ENCODE measurements at places on chromosomes 12 and 14.

- no peak for DNase-seq
These were observed 650.1 kb upstream of the USP15 start for GRCh38 chr12:61610143-61610542.

DNA sequence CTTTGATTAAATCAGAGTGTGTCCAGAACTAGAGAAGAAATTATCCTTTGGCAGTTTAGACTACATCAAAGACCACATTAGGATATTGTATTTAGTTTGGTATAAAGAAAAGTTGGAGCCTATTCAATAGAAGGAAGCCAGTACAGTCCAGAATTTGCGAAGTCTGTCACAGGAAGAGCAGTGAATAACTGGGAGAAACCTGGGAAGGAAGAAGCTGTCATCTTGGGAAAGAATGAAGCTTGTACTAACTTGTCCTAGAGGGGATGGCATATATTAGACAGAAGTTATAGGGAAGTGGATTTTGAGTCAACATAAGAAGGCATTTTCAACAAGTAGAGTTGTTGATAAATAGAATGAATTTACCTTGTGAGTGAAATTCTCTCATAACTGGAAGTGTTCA lies 386.7 kb downstream of the LRIG3 start:
- DNase-seq = no peak

DNA sequence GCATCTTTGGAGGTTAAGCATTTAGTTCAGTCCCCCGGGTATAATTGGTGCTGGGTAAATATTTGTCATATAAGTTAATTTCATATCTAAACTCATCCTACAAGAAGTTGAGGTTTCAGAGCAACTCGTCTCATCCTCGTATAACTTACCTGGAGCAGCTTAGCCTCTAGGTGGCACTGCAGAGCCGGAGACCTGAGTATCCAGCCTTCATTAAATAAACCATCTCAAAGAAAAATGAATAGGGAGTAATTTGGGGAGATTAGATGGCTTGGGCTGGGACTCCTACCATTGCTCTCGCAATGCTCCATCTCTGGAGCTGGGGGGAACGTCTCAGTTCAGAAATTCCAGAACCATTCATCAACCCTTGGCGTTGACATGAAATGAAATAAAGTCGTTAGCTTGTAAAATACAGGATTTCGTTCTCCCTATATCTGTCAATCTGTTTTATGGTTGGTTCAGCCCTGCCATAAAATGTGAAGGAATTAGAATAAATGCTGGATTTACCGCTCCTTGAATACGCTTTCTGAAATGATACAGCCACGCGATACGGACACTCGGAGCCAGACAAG lies 122.9 kb upstream of the TMEM132D start:
- DNase-seq = peak; percentile 36

DNA sequence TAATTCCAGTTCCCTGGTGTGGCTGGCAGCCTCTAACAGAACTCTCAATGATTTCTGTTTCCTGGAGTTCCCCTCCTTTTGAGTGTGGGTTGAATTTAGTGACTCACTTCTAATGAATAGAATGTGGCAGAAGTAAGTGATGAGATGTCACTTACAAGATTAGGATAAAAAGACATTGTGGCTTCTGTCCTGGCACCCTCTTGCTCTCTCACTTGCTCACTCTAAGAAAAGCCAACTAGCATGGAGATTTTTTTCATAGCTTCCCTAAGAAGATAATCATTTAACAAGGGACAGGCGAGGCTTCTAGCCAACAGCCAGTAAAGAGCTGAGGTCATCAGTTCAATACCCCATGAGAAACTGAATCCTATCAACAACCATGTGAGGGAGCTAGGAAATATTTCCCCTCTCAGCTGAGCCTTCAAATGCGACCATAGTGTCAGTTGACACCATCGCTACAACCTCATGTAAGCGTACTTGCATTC lies 156.7 kb downstream of the TMTC3 start:
- DNase-seq = no peak

DNA sequence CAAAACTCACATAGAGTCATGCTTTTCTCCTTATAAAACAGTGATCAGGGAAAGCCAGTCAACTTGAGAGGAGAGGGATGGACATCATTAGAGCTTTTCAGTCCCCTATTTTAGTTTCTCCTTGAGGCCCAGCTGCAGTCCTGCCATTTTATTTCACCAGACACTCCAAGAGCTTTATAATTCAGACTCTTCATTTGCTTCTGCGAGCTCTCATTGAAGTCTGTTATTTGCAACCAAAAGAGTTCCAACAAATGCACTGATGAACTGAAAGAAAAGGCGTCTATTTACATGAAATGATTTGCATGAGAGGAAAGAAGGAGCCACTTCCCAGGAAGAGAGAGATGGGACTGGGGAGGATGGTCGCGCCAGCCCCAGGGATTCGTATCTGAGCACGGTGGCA lies 86.8 kb downstream of the NDUFA12 start:
- no peak for DNase-seq

GRCh38 chr14:99408286-99408970 lies 72.2 kb downstream of the SETD3 start:
- DNase-seq = no peak

GRCh38 chr14:21093769-21094681 lies 4.4 kb downstream of the ZNF219 start:
- DNase-seq = no peak

DNA sequence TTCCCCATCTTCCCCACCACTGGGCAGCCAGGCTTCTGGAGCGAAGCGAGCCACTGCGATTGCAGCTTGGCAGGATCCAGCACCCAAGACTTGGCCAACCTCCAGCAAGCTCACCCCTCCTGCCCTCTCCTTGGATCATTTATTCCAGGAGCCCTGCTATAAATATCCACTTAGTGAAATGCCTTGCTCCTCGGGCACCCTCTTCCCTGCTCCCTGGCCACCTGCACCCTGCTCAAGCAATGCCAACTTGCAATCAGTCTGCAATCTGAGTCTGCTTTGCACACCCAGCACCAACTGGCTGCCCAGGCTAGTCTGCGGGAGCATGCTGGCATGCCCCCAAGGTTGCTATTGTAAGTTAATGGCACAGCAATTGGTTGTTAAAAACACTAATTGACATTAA lies 666.0 kb downstream of the MED13L start:
- DNase-seq = no peak

GRCh38 chr12:131589966-131590365 lies 120.9 kb upstream of the SFSWAP start:
- no peak for DNase-seq

DNA sequence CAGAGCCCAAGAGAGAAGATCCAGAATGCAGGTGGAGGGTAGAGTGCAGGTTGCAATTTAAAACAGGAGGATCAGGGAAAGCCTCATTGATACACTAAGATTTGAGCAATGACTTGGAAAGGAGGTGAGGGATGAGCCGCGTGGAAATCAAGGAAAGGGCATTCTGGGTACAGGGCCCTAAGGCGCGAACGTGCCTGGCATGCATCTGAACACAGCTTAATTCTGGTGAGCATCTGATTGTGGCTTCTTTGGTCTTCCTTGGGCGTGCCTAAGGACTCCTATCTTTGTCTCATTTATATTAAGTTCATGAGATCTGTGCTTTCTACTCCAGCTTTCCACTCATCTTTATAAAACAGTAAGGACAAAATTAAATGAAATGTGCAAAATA lies 79.3 kb downstream of the NTF3 start:
- no peak for DNase-seq

DNA sequence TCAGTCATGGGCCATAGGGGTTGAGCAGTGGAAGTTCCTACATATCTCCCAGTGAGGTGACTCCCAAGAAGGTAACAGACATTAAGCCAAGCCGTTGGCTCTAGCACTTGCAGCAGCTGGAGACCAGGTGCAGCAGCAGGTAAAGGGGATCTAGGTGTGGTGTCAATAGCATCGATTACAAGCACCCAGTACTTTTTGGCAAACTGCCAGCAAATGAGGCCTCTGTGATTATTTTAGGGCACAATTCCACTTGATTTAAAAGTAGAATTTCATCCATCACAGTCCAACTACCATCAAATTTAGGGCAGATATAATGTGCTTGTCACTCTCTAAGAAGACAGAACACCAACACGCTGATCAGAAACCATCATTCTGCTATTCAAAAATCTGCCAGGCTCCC lies 224.1 kb upstream of the EGLN3 start:
- no peak for DNase-seq

GRCh38 chr12:57712701-57713100 lies 18.8 kb downstream of the OS9 start:
- DNase-seq = no peak

DNA sequence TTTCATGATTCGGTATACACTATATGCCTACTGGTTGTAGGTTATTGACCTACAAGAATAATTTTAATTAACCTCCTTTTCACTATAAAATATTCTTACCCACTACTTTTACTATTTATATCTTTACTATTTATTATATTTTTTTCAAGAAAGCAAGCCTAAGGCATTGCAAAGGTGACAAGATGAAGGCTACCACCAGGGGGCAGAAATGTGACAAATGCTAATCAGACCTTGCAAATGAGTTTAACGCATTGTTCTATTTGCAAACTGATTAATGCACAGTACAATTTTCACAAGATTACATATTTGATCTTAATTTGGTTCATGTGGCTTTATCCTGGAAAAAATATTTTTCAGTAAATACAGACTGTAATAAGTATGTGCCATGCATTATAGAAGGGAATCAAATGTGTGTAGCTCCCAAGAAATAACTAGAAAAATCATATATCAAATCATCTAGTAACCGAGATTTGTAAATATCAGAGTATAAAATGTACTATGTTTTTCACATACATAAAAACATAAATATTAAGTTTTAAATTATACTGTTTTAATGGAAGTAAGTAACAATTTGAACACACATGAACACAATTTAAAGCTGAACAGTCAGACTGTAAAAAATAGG lies 107.0 kb downstream of the ADAMTS20 start:
- DNase-seq = peak; percentile 50

DNA sequence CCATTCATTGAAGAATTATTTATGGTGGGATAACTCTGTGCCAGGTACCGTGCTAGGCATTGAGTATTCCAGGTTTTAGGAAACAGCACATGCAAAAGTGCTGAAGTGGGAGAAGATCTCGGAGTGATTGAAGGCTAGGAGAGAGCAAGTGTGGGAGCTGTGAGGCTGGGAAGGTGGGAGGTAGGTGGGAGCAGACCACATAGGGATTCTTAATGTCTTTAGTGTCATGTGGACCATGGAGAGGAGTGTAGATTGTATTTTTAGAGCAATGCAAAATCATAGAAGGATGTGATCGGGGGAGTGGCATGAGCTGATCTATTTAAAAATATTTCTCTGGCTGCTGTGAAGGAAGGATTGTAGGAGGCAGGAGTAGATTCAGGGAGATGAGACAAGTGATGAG lies 5.4 kb downstream of the PTPN11 start:
- DNase-seq = no peak

- no peak for DNase-seq
These were observed 12.0 kb upstream of the PIP4K2C start for GRCh38 chr12:57579011-57579410.

- DNase-seq = no peak
These were observed 10.6 kb downstream of the TRHDE start for GRCh38 chr12:72282721-72283120.

DNA sequence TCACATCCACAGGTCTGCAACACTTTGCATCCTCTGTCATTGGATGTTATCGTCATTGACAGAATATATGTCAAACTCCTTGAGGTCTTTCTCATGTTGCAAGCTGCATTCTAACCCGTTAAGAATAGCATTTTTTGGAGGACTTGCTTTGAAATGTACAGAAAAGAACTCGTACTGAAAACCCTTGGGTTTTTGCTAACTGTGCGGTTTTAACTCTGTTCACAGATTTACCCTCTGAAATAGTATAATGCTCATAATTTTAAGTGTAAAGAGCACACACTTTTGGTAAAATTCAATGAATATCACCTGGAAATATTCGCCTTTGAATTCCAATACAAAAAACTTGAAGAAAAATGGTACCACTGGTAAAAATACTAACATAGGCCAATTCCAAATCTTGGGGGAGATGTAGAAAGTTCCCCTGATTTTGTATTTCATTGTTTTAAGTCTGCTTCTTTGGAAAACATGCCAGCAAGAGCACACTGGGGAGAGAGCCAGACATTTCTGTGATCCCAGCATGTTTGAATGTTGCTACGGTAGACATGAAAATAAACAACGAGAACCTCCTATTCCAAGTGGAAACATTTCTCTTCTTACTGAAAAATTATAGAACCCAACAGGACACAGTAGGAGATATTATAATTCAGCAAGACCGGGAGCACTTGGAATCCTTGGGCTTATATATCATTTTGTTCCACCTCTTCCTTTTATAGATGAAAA lies 446.0 kb downstream of the AEBP2 start:
- DNase-seq = no peak

DNA sequence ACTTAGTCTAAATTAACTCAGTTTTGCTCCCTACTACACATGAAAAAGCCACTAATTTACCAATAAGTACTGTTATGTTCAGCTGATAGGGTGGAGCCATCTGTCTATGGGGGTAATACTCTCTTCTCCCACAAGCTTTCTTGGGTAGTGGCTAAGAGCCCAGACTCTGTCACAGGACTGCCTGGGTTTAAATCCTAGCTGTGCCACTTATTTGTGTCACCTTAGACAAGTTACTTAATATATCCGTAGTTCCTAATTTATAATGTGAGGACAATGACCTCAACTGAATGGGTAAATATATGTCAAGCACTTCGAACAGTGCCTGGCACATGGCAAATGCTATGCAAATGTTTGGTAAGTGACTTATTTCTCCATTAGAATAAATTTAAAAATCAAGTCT lies 185.6 kb downstream of the DACT1 start:
- no peak for DNase-seq

GRCh38 chr12:96239711-96240635 lies 45.8 kb downstream of the ELK3 start:
- no peak for DNase-seq

GRCh38 chr12:14668591-14668990 lies 27.8 kb downstream of the GUCY2C start:
- DNase-seq = no peak

GRCh38 chr12:3186546-3187215 lies 109.5 kb downstream of the TSPAN9 start:
- no peak for DNase-seq

GRCh38 chr12:73180734-73181133 lies 908.6 kb downstream of the TRHDE start:
- no peak for DNase-seq

DNA sequence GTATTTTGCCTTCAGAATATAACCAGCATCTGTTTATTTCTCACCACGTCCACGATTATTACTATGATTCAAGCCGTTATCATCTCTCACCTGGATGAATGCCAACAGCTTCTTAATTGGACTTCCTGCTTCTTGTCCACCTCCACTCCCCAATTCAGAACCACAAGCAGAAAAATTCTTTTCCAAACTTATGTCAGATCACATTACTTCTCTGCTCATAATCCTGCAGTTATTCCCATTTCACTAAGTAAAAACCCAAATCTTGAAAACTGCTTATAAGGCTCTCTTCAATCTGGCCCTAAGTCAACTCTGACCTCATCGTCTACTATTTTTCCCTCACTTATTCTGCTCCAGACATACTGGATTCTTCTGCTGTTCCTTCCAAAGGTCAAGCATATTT lies 2.0 kb downstream of the CRY1 start:
- no peak for DNase-seq

DNA sequence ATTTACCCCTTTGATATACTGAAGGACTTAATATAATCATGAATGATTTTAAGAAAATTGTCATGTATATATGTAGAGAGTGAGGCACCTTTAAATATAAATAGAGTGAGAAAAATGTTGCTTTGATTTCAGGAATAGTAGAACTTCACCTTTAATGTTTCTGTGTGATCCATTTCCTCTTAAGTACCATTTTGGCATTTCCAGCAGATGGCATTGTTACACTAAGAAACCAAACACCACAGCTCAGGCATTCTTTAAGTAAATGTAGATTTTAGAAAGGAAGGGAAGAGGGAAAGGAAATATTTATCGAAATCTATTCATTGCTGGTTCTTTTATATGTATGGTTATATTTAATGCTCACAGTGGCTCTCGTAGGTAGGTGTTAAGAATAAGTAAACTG lies 556.7 kb upstream of the FBXO33 start:
- DNase-seq = no peak
